GOT3 (cell line): ENCODE measurements at places on chromosomes 7 and 10.

- no peak for DNase-seq
These were observed 170.2 kb upstream of the ZMIZ1 start for GRCh38 chr10:78898341-78899097.

DNA sequence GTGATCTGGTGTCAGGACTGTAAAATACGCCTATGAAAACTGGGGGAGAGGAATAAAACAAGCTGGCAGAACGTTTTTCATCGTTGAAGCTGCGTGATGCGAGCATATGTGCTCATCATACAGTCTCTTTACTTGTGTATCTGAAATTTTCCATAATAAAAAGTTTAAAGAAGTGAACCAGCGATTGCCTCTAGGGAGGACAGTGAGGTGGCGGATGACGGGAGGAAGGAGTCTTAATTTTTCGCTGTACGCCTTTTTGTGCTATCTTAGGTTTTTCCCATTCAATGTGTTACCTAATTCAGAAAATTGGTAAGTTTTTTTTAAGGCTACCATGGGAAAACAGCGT is 891 bp upstream of the WAPL start:
- no peak for DNase-seq

GRCh38 chr7:274266-274665 is 15.7 kb upstream of the FOXL3 start:
- no peak for DNase-seq

DNA sequence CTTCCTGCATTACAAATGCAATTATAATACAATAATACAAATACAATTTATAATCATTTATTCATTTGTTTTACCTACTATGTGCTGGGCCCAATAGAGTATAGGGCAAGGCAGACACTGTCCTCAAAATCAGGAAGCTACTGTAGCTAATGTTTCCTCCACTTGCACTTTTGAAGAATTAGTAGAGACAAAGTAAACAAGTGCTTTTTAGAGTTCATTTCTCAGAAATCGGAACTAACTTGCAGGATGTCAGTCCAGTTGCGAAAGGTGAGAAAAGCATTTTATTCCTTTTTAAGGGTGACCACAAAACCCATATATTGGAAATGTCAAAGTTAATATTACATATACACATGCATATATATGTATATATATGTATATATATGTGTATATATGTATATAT is 14.2 kb downstream of the ADRB1 start:
- no peak for DNase-seq

- no peak for DNase-seq
These were observed 82.3 kb downstream of the C10orf105 start for GRCh38 chr10:71637305-71637704.
